ENCODE measurements at places on chromosomes 11 and 22.

DNA sequence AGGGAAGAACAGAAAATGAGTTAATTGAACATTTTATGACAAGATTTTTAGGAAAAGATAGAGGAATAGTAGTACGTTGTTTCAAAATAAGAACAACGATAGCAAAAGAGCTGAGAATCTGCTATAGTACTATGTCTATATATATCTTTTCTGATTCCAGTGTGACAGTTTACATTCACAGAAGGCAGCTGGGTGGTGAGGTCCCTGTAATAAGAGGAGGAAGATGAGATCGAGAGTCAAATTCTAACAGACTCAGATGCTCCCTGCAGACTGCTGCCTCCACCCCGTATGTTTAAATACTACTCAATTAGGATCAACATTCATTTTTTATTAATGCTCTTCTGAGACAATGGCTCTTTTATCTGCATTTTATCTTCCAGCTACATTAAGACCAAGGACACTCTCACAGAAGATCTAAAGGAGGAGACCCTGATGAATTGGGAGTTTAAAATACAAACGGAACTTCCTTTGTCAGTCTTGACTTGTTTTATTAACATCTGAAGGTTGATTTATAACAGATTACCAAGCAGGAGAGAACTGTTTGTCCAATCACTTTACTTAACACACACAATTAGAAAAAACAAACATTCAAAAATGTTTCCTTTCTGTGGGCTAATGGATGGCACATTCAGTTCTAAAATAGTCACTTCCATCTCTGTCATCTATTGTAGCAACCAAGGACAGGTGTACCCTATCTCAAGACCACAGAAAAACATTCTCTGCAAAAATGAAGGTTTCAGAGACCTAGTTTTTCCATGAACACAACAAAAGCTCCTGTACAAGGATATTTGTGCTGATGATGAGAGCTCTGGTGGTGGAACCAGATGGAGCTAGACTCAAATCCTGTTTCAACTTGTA, 240.2 kb downstream of the CADM1 start:
- no peak for DNase-seq

- no peak for DNase-seq
These were observed 19.9 kb downstream of the VWCE start for GRCh38 chr11:61275191-61275590.

GRCh38 chr11:72777755-72778278, 16.0 kb downstream of the STARD10 start:
- no peak for DNase-seq

DNA sequence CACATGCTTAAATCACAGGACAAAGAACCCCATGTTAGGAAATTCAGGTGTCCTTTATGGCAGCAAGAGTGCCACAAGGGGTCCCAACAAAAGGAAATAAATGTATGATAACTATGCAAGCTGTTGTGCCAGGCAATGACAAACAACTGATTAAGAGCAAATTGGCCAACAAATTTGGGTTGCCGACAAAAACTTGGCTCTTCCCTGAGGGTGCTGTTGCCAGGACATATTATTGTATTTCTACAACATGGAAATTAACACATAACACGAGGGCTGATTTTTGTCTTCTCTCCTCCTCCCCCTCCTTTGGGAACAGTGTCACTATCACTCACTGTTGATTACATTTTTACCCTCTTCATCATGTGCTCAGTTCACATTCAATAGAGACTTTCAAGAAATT, 56.0 kb downstream of the LRRC4C start:
- no peak for DNase-seq

GRCh38 chr22:47092896-47093311, 330.5 kb downstream of the TBC1D22A start:
- peak; percentile 47 for DNase-seq

Data from skeletal muscle cell (primary cell).